ENCODE measurements at places on chromosomes 5 and 9.

GRCh38 chr9:96246267-96246671 lies 55.7 kb downstream of the HSD17B3 start:
- no peak for DNase-seq

DNA sequence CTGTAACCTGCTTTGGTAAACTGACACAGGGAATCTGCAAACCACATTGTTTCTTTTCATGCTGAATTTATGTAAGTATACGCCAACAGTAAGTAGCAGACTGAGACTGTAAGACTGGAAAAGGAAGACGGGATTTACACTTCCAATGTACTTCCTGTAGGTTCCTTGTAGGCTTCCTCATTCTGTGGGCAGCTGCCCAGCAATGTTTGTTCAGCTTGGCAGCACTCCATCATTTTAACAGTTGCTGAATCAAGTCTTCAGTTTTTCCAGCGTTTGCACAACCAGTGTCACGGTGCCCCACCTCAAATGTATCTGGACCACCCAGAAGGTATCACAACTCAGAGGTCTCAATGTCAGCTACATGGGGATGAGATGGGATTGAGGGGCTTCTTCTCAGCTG lies 232.6 kb downstream of the PRDM9 start:
- no peak for DNase-seq

- DNase-seq: no peak
These were observed 35.6 kb downstream of the ADRA1B start for GRCh38 chr5:159951834-159952233.

DNA sequence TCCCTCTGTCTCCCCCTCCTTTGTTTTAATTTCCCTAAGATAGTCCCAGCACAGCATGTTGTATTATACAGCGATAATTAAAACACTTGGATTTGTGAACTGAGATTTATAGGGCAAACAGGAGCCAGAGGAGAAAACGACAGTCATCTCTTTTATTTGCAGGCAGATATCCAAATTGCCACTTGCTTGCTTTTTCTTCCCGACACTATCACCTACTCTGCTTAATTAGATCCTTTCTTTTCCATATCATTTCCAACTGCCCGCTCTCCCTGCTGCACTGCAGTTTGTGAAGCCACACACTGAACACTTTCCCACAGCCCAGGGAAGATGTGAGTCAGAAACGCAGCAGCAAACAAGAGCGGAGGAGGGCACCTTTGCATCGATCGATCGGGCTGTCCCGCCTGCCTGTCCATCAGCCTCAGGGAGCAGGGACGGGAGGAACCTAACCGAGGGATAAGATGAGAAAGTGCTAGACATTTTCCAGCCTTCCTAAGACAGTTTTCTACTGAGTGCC lies 35.8 kb upstream of the SPRY4 start:
- no peak for DNase-seq

DNA sequence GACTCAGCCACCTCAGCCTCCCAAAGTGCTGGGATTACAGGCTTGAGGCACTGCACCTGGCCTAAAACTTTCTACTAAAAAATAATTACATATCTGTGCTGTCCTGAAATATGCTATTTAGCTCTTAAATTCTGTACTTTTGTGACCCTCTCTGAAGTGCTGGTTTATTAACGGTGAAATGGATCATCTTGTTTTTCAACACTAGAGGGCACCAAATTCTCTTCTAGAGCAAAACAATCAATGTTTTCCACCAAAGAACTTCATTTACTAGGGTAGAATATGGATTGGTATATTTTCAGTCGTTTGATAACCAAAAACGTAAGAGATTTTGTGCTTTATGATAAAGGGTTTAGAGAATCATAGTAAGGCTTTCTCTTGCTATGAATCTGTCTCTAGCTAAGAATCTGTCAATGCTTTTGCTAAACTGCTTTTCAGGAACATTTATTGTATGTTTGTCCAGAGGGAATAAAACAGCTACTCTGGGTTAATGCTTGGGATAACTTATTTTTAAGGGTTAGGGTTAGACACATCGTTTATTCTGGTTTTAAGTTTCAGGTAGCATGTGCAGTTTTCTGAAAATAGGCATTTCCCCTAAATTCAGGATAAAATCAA lies 63.6 kb downstream of the RNF180 start:
- no peak for DNase-seq

DNA sequence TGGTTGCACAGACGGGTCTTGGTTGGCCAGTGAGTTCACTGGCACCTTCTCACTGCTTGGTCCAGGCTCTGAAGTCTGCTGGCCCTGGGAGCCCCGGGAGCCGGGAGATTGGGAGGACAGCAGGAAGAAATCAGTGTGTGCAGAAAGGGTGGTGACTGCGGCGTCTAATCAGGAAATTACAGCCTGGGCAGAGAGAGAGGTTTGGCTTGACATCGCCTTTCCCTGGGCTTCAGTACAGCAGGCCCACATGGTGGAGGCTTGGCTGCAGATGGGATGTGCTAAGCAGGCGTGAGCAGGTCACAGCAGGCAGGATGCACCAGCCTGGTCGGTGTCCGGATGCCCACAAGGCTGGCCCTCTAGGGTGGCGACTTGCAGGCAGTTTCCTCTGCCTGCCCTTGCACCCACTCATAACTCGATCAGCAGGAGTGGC lies 17.2 kb downstream of the PITX1 start:
- DNase-seq: no peak

DNA sequence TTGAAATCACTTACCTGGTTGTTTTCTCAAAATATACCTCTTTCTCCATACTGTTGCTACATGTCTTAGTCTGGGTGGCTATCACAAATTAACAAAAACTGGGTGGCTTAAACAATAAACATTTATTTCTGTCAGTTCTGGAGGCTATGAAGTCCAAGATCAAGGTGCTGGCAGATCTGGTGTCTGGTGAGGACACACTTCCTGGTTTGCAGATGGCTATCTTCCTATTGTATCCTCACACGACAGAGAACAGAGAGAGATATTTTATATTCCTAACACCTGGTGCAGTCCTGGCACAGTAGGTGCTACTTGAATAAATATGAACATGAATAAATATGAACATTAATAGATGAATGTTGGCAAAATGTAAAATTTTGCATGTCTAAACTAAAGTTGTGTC lies 164.3 kb upstream of the ACOT12 start:
- DNase-seq: no peak

DNA sequence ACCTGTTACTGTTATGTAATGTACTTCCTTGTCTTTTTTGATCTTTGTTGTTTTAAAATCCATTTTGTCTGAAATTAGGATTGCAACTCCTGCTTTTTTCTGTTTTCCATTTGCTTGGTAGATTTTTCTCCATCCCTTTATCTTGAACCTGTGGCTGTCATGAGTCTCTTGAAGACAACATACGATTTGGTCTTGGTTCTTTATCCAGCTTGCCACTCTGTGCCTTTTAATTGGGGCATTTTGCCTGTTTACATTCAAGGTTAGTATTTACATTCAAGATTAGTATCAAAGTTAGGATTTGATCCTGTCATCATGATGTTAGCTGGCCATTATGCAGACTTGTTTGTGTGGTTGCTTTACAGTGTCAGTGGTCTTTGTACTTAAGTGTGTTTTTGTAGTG lies 156.8 kb downstream of the GDNF start:
- DNase-seq: no peak

DNA sequence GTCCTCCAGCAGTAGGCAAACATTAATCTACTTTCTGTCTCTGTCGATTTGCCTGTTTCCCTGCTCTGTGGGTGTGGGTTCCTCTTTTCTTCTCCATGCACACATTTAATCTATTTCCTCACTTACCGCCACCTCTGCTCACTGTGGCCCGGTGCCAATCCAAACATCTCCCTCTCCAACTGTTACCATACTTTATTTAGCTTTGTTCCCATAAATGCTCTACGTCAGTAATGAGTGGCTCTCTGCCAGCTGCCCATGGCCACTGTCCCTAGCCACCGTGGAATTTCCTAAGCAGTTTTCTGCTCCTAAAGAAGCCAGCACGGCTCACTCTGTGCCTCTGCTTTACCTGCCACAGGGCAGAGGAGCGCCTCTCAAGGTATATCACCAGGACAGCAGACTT lies 19.5 kb upstream of the GOLPH3 start:
- DNase-seq: no peak

DNA sequence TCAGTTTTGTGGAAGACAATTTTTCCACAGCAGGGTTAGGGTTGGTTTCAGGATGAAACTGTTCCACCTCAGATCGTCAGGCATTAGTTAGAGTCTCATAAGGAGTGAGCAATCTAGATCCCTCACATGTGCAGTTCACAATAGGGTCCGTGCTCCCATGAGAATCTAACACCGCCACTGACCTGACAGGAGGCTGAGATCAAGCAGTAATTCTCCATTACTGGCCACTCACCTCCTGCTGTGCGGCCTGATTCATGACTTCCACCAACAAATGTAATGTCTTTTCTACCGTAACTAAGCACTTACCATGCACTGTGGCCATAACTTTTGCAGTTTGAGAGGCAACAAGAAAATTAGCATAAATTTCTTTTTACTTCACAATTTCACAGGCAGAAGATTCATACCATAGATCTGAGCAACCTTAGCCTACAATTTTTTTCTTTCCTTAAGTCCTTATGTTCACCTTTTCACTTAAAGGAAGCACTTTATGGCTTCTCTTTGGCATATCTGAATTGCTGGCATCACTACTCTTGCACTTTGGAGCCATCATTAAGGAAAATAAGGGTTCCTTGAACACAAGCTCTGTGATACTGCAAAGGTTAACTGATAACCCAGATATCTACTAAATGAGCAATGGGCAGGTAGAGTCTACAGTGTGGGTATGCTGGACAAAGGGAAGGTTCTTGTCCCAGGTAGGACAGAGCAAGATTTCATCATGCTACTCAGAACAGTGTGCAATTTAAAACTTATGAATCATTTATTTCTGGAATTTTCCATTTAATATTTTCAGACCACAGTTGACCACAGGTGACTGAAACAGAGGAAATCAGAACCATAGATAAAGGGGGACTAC lies 83.0 kb upstream of the IFNK start:
- DNase-seq: no peak

DNA sequence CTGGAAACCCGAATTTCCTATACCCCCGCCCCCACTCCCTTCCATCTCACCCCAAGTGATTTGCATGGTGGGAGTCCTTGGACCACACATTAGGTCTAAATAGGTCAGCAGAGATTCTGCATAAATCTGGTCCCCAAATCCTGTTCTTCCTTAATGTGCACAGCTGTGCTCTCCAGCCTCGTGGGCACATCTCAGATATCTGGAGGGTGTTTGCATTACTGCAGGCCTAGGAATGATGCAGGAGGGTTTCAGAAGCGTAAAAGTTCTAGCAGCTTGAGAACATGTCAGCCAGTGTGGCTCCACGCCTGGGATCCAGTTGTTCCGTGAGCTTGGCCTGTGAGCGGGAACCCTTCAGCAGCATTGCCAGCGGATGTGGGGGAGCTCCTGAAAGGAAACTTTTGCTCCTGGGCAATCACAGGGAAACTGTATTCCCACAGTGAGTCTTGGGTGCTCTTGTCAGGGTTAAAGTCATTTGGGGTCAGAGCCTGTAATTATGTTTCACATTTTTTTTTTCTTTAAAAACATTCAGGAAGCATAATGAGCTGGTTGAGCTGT lies 12.9 kb downstream of the ARHGAP26 start:
- DNase-seq: no peak

DNA sequence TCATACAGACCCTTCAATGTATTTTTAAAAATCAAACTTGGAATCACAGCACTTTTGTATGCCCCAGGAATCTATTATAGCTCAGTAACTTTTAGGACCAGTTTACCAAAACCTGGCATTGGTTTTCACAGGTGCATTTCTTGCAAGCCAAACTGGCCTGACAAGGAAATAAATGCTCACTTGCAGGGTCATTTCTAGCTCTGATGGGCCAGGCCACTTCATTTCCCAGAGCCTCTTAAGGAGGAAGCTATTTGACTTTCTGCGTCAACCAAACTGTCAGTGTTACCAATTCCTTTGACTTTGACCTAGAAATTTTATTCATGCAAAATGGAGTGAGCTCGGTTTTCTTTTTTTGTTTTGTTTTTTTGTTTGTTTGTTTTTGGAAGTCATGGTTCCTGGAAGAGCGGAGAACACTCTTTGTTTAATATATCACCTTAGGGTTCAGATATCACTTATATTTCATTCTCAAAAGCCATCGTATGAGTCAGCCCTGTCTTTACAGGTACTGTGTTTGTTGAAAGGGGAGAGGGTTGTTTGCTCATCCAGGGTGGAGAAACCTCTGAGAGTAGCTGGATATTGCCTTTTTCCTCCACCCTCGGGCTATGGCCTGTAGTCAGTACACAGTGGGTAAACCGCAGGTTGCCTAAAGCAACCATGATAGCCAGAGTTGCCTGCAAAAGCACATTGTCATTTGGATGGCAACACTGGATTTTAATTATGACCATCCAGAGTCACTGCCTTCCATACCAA lies 58.9 kb downstream of the GNA14 start:
- DNase-seq: no peak

DNA sequence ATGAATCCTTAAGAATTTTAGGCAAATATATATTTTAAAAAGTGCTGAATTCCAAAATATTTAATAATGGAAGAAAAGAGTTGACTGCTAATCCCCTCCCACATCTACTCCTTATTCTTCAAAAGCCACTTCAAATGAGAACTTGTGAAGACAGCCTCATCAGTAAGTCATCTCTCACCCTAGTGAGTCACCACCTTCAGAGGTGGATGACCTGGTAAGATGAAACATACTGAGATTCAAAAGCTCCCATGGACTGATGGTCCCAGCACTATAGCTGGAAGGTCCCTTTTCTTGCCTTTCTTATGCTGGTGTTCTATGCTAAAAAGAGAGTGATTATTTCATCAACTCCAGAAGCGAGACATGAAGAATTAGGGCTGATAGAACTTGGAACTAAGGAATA lies 37.8 kb upstream of the SPDL1 start:
- DNase-seq: no peak

GRCh38 chr5:53084546-53085255 lies 24.9 kb downstream of the MOCS2 start:
- DNase-seq: no peak

- no peak for DNase-seq
These were observed 13.7 kb upstream of the FAM120AOS start for GRCh38 chr9:93467062-93467416.

- no peak for DNase-seq
These were observed 5.3 kb downstream of the ABO start for GRCh38 chr9:133269537-133270362.

- DNase-seq: no peak
These were observed 32.0 kb upstream of the DHFR start for GRCh38 chr5:80686757-80687156.

DNA sequence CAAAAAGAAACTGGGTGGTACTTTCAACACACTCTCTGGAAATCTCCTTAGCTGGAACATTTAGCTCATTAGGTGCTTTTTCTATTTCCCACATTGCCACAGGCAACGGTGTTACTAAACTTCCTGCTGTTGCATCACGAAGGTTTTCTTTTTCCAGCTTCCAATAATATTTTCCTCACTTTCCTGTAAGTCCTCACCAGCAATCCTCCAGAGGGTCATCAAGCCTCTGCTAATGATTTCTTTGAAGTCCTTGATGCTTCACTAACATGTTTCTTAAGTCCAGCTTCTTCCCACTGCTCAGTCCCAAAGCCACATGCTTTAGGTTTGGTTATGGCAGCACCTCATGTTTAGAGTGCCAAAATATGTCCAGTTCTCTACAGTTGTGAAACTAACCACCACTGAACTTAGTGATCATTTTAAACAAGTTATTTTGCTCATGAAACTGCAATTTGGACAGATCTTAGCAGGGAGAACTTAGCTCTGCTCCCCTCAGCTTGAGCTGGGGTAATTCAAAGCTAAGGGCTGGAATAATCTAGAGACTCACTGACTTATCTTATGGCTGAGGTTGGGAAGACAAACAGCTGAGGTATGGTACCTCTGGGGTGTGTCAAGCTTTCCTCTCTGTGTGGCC lies 39.9 kb upstream of the RETREG1 start:
- no peak for DNase-seq

GRCh38 chr5:33033516-33033915 lies 322.4 kb downstream of the NPR3 start:
- no peak for DNase-seq
